ENCODE measurements at places on chromosomes 1 and 21. TPM values are rescaled to one million over a fixed set of nuclear protein-coding genes. Genes with fewer than 3 reads are reported as not detected.

- no peak for DNase-seq
Measured at GRCh38 chr1:157314408-157314807, 176.2 kb upstream of the ETV3 start.

- no peak for DNase-seq
Measured at GRCh38 chr1:161739865-161740566, 9.6 kb upstream of the DUSP12 start.

- no peak for DNase-seq
Measured at GRCh38 chr1:36707221-36707620, 224.5 kb upstream of the CSF3R start.

Gene PSRC1
- total RNA-seq: 6.9 TPM

DNA sequence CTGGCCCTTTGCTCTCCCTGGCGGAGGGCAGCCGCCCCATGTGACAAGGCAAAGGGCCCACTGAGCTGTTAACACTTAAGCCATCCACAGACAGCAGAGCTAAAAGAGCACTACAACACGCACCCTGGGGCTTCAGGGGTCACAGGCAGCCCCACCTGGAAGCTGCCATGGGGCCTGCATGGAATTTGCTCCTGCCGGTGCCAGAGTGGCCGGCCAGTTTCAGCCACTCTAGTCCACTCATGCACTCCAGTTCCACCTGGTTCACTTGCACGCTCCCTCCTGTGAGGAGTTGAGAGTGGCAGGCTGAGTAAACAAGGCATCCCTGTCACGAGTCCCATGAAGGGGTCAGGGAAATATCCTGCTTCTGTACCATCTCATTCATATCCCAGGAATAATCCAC is 55.3 kb downstream of the RIMS3 start:
- DNase-seq: no peak

Gene RYR2
- 0.97 TPM for total RNA-seq

DNA sequence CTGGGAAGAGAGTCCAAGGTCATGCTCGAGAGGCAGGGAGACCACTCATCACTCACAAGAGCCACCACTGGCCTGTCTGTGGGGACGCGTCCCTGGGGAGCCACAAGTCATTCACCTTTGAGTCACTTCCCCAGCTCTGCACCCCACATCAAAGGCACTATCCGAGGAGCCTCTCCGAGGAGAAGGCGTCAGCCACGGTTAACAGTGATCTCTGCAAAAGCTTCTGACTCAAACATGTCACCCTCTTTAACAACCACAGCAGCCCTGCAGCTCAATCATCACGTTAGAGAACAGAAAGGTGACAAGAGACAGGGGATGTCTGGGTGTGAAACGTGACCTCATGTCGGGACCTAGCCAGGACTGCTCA is 9.0 kb downstream of the LRRC47 start:
- DNase-seq: no peak

DNA sequence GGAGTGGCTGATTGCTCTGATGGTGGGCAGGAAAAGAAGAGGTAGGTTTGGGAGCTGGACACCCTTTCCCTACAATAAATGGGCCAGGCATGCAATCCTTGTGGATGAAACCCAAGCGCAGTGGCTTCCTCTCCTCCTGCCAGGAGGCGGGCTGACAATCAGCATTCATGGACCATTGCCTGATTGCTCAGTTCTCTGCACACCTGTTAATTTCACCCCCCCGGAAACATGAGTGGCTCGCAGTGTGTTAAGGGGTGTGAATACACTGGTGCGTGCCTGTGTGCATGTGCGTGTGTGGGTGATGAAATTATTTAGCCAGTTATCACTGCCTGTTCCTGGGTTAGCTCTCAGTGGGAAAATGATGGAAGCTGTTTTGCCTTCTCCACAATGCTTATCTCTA is 310.7 kb downstream of the PCP4 start:
- no peak for DNase-seq

Gene SUSD4
- total RNA-seq: 3.3 TPM

- DNase-seq: no peak
Measured at GRCh38 chr1:40663324-40664166, 1.9 kb downstream of the RIMS3 start.

Gene REN
- total RNA-seq: not detected

Gene GPR25
- total RNA-seq: not detected

DNA sequence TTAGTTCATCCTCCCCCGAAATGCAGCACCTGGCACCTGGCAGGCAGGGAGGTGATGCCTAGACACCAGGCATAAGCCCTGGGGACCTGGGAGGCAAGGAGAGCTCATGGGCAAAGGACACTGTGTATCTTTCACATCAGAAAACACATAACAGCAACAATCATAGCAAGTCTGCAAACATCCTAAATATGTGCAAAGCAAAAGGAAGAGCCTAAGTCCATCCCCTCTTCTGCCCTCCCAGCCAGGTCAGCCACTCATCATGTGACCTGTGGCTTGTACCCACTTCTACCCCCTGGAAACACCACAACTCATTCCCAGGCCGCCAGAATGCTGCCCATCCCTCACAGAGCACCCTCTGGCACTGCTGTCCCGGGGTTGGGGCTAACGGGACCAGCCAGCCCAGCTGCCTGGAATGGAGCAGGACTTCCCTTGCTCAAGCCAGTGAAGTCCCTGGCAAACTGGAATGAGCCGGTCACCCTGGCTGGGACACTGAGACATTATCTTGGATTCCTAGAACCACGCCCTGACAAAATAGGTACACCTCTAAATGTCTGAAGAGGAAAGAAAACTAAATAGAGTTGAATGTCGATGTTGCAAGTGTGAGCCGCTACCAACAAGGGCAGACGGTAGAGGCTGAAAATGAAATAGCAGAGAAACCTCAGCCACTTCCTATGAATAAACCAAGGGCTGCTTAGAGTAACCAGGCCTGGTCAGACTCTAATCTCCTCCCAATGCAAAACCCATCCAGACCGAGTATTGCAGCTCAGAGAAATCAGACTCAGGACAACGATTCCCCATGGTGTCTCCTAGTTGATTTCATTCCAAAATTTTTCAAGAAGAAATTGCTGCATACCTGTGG is 29.4 kb downstream of the TMPRSS2 start:
- DNase-seq: no peak

Gene MFSD2A
- total RNA-seq: 104 TPM

- no peak for DNase-seq
Measured at GRCh38 chr1:237197470-237198425, 155.8 kb downstream of the RYR2 start.

DNA sequence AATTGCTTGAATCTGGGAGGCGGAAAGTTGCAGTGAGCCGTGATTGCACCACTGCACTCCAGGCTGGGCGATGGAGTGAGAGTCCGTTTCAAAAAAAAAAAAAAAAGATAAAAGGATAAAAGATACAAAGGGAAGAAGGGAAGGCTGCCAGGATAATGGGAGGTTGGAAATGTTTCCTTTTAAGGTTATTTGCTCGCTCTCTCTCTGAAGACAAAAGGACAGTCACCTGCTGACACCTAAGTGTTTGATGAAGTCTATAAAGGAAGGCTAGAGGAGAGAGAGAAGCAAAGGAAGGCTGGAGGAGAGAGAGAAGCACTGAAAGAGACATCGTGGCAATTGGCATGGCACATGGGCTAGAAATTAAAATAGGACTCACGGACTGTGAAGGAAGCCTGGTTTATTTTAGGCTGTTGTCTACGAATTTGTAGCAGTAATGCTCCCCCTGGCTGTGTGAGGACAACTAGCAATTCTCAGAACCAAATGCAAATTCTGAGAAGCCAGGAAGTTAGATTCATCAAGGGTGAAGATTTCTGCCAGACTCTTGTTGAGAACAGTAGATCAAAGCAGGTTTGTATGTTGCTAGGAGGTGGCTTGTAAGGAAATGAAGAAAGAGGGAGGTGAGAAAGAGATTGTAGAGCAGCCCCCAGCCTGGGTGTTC is 154.2 kb downstream of the ZP4 start:
- no peak for DNase-seq

DNA sequence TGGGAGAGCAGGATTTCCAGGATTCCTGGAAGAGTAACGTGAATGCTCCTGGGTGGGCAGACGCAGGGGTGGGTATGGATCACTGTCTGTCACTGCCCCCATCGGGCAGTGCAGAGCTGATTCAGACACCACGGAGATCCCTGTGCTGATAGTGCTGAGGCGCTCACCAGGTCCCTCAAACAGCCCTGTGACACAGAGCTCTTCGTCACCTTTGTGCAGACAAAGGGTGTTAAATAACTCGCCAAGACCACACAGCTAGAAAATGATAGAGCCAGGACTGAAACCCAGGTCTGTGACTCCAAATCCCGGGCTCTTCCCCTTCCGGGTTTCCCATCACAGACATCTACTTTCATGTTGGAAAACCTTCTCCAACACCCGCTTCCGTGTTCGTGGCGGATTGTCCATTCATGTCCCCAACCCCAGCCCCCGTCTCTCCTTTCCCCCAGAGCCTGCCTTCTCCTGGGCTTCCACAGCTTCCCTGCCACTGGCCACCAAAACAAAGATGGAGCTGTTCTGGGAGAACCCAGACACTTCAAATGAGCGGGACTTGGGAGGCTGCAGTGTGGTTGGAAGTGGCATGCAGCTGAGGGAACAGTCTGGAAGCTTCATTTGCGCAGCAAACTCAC is 2.6 kb downstream of the EFHD2 start:
- no peak for DNase-seq

Gene SLC2A5
- 0.21 TPM for total RNA-seq

DNA sequence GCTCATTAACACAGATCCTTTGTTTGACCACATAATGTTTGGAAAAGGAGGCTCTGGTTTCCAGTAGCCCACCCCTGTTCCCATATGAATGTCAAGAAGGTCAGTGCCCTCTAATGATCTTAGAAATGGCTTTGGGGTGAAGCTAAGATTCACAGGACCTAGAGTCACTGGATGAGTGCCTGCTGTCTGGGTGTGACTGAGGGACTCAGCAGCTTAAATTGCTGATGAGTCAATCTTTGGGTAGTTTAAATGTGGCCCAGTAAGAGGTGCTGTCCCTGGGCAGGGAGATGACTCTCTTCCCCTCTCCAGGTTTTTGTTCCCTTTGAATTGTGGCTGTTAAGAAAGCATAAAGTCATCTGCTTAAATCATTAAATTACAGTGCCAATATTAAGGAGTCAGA is 50.6 kb downstream of the L1TD1 start:
- no peak for DNase-seq

Gene KRTAP20-4
- total RNA-seq: not detected

- DNase-seq: no peak
Measured at GRCh38 chr1:214102907-214103306, 115.1 kb downstream of the PROX1 start.

Measured in lower leg skin (tissue), 4 donors.